Caco-2 (cell line): ENCODE measurements at places on chromosomes 12 and 14.
A peak's percentile ranks its signal among the peaks of the same experiment; 100 is the strongest.

DNA sequence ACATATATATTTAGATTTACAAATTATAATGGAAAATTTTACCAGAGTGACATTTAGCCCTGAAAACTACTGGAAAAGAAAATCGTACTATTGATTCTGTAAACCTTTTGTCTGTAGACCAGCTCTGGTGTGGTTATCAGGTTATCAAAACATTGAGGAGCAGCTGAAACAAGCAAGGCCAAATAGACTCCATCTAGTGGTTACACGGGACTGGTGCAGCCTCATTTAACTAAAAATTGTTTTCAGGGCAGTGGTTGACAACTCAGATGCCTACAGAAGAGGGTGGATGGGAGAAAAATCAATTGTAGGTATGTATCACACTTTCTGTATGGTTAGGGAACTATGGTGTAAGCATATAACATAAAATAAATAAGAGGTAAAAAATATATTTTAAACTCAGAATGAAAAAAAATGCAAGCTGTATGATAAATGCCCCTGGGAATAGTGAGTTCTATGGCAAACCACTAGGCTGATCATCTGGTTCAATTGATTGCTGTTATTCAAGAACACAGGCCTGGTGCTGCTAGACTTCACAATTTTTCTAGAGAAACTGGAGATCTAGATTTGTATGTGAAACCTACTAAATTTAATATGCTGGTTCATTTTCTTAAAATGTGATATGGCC lies 51.2 kb downstream of the ACSS3 start:
- DNase-seq: peak; percentile 58

DNA sequence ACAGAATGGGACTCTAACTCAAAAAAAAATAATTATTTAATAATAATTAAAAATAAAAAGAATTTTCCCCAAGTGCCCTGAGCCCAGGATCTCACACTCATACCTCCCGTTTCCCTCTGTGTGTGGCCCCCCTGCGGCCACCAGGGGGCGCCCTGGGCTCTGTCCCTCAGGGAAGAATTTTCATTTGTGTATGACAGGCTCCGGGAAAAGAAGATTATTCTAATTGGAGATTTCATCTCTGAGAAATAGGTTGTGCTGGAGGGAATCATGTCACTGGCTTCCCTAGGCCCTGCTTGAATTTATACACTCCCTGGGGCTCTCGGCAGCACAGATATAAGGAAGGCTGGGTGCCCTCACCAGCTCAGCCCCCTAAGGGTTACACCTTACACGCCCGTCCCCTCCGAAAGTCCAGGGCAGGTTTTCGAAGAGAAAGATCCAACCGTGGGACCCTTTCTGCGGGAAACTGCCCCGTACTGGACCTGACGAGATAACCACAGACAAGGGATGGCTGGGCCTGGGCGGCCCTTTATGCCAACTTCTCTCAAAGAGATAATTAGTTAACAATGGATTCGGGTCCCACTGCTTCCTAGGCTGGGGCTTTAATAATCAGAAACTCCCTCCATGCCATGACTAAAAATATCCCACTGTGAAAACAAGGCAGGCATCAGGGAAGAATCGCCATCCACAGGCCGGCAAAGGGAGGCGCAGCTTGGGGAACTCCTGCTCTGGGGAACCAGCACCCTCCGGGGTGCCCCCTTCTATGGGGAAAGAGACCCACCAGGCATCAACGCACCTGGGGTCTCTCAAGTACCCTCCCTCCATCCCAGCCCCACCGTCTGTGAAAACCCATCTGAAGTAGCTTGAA lies 80.7 kb downstream of the KDM2B start:
- peak; percentile 80 for DNase-seq

- no peak for DNase-seq
Observed at GRCh38 chr12:30614031-30614430, 81.6 kb downstream of the IPO8 start.

DNA sequence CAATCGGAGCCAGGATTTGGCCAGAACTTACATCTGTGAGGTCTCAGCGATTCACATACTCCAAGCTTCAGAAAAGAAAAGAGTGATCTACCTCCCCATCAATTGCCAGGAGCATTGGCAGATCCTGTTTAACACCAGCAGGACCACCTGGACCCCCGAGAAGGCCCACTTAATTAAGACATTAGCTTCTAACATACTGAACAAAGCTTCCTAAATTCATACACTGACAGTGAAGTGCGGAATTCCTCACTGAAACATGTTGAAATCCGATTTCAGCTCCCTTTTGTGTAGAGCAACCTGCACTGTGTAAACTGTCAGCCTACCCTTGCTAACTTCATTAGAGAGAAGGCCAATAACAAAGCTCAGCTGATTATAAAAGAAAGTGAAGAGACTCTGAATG lies 274.0 kb downstream of the NOVA1 start:
- DNase-seq: no peak

DNA sequence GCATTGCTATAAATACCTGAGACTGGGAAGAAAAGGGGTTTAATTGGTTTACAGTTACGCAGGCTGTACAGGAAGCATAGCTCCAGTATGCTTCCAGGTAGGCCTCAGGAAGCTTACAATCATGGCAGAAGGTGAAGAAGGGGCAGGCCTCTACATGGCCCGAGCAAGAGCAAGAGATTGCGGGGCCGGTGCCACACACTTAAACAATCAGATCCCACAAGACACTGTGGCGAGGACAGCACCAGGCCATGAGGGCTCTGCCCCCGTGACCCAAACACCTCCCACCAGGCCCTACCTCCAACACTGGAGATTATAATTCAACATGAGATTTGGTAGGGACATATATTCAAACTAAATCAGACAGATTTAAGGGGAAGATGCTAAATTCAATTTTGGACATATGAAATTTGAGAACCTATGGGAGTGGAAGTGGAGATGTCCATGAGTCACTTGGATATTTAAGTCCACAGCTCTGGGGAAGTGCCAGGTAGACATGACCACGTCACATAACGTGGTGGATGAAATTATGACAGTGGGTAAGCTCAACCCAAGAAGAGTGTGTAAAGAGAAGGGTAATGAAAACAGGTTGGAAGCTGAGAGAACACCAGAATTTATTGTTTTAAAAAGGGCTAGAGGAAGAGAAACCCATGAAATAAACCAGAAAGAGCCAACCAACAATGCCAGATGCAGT lies 1.5 kb upstream of the LTA4H start:
- no peak for DNase-seq

DNA sequence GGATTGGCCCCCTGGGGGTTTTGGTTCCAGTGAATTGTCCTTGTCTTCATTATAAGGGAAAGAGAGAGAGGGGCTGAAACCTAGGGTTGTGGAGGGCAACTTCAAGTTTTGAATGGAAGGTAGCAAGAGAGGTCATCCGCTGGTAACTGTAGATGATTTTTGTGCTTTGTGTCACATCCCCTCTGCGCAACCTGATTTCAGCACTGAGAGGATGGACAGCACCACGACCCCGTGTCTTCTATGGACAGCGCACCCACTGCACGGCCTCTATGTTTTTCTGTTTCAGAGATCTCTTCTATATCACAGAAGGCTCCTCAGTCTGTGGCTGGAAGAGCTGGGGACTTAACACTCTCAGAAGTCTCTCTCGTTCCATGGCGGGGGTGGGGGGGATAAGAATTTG lies 127.0 kb upstream of the RPH3A start:
- DNase-seq: peak; percentile 46

DNA sequence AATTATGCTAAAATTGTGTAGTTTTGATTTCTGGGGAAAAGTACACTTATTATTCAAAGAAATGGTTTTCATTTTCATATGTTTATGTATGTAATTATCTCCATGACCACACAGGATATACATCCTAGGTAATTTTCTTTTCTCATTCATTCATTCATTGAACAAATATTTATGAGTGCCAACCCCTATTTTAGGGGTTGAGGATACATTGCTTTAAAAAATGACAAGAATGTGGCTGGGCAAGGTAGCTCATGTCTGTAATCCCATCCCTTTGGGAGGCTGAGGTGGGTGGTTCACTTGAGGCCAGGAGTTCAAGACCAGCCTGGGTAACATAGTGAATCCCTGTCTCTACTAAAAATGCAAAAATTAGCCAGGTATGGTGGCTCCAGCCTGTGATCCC lies 40.9 kb downstream of the SGPP1 start:
- DNase-seq: no peak

DNA sequence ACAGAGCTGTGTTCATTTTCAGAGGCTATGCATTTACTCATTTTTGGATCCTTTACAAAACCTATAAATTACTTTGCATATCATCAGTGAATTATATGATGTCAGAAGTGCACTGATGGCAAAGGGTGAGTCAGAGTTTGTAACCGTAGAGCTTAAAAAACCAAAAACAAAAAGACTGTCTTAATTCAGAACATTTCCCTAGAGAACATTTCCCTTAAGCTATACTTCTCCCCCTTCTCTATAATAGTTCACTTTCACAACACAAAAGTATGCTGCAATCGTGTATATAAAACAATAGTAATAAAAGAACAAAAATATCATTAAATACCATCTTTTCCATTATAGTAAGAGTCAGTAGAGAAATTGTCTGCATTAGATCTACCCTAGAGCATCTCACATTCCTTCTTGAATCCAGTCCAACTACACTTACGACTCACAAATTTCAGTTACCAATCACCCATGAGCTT lies 934.9 kb downstream of the LRFN5 start:
- DNase-seq: no peak

DNA sequence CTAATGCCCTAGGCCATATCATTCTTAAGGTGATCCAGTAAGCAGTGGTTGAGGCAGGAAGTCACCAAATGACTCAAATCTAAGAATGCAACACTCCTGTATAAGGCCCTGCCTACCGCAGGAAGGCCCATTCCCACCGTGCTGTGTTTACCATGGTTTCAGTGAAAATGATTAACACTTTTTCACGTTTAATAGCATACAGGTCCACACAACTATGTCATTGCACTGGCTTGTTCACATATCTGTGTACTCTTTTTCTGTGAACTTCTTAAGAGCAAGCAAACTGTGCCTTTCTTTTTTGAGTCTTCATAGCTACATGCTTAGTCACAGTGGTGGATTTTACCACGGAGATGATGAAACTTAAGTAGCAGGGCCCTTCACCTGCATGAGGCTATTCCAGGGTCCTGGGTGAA lies 214.9 kb downstream of the CNTN1 start:
- DNase-seq: no peak

DNA sequence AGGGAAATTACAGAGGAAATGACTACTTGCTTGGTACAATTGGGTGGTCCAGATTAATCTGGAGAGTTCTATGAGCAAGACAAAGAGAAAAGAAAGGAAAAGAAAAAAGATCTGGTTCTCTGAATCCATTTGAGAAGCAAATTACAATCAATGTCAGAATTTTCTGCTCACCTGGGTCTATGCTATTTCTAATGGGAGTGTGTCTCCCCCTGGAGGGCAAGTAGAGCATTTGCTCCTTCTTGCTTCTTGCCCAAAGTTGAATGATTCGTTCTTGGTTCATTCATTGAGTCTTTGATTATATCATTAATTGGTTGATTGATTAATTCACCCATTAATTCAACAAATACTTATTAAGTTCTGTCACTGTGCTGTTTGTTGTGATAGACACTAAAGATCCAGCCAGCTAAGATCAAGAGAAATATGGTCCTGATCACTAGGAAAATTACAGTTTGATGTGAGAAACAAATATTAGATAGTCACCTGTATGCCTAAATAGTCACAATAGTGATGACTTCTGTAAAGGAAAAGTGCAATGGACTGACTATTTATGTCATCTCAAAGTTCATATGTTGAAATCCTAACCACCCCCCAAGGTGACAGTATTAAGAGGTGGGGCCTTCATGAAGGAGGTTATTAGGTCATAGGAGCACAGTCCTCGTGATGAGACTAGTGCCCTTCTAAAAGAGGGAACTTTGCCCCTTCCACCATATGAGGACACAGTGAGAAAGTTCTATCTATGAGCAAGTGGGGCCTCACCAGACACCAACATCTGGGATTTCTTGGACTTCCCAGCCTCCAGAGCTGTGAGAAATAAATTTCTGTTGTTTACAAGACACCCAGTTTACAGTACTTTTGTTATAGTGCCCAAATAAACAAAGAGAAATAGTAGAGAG lies 8.0 kb upstream of the ASB8 start:
- no peak for DNase-seq

- DNase-seq: no peak
Observed at GRCh38 chr12:122104844-122105243, 26.3 kb downstream of the MLXIP start.

DNA sequence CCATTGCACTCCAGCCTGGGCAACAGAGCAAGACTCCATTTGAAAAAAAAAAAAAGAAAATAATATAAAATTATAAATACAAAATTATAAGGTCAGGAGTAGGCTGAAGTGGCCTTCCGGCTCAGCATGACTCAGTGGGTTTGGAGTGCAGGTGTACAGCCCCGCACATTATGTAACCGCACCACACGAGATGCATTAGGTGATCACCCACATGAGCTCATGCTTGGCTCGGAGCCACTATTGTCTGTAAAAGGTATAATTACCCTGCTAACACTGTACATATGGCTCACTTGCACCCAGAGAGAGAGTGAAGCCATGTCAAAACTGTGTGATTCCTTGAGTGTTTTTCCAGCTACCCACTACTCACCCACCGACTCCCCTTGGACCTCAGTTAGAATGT lies 557.0 kb downstream of the SLC6A15 start:
- DNase-seq: no peak

DNA sequence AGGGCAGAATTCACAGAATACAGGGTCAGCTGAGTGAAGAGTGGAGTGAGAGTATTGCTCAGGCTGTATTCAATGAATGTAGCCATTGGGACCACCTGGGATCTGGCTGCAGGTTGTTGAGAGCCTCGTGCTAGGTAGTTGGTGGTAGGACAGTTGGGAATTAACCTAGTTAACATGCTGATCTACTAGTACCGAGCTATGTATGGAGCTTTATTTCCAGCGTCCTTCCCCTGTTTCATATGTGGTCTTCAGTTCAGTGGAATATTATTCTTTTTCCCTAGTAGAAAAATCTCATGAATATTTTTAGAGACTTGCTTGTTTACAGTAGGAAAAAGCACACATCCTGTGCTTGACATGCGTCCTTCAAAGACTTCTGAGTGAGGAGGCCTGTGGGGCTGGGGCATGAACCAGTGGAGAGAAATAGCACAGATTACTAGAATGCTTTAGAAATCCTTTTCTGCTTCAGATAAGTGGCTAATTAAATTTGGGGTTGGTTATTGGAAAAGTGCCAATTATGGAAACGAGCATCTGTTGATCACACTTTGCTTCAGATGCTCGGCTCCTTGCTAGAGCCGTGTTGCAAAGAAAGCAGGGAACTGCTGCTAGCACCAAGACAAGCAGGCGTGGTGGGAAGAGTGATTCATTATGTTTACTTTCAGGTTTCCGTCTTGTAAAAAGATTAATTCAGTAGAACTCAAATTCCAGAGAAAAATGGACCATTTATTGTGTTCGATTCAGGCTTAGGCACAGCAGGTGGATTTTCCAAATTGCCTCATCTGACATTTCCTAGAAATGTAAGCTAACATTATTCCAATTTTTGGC lies 53.6 kb downstream of the ARF6 start:
- no peak for DNase-seq
